ENCODE measurements at places on chromosomes 7 and 10.

GRCh38 chr7:101186194-101186593, 6.1 kb upstream of the NAT16 start:
- no peak for DNase-seq

DNA sequence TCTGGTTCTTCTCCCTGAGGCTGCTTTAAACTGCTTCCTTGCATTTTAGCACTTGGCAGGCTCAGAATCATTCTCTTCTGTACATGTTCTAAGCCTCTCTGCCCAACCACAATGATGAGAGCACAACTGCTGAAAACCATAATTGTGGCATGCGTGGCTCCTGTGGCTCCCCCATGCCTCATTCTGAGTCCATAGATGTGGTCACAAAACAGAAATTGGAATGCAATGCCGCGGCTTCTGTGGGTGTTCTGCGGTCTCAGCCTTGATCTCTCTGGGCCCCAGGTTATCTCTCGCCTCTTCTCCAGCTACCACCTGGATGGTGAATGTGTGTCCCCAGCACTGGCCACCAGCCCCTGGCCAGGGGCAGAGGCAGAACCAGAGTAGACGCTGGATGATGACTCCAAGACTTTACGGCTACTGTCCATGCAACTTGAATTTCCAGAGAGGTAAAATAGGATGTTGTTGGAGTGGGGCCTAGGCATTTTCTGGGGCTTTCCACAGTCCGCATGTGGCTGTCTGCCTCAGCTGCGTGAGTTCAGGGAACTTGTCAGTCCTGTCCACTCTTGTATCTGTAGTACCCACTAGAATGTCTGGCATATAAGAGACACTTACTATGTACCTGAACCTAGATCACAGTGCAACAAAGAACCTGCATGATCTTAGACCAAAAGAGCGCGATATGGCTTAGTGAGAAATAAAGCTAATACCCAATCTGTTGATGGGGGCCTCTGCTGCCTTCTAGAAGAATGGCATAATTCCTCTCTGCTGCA, 52.4 kb upstream of the ADRB1 start:
- DNase-seq = peak; percentile 35

GRCh38 chr10:17053061-17053460, 76.5 kb downstream of the CUBN start:
- no peak for DNase-seq

DNA sequence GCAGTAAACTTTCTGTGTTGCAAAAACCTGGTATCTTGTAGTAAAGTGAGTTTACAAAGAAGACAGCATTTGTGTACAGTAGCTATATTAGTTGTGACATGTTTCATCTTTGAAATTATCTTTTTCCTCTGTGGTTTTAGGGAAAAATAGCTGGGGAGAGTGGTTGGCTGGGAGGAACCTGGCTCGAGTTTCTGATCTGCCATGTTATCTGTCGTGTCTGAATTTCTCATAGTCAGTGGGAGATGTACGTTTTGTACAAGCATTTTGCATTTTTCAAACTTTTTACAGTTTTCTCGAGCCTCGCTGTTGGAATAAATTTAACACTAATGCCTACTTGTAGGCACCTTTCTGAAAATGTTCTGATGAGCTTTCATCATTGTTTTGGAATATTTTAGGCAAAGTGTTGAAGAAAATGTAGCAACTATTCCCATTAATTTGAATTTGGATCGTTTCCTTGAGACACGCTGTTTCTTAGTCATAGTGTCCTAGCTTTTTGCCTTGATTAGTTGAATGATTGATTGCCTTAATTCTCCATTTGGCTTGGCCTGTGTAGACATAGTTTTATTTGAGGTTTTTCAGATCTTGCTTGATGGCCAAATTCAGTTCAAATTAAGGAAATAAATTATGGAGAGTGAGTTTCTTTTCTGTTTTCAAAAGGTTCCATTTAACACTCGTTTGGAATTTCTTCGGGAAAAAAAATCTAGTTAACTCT, 65.1 kb downstream of the CAMK1D start:
- DNase-seq = peak; percentile 74

DNA sequence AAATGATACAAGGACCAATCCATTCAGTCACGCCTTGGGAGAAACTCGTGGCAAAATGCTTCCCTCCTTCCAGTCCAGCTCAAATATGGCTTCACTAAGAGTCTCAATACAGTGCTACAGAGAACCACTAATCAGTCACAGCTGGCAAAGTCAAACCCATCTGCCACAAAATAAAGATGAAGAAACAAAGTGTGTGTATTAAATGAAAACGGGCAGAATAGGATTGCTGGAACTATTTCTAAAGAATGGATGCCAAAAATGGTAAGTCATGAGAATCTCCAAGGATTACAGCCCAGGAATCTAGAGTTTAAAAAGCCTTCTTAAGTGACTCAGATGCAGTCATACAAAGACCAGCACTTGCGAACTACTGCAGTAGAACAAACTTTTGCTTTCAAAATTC, 61.9 kb downstream of the CACUL1 start:
- DNase-seq = peak; percentile 95

DNA sequence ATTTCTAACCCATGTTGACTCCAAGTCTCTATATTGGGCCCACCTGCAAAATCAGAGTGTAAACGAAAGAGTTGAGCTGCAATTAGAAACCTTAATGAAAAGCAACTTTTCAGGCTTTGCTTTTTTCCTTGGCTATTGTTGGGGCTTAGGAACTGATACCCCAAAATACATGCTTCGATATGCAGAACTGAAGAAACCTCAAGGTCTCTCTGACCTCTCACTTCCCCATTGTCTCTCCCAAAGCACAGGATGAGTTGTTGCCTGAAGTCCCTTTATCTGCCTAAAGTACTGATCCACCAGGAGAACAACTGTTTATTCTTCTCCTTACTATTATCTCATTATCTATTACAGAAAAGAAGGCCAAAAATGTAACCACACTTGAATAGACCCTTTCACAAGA, 666.0 kb upstream of the LRRTM3 start:
- DNase-seq = no peak

DNA sequence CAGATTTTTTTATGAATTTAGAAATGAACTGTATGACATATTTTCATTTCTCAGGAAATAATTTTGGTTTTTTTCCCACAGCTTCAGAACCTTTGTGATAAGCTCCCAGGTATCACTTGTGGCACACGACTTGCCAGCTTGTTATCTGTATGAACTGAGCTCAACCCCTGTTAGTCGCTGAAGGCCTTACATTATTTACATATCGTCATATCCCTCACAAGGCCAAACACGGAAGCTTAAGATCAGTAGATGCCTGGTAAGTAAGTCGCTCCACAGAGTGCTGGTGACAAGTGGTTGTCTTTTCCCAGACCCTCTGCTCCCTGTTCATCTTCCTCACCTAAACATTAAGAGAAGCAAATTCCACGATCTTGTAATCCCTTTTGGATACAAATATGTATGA, 55.2 kb downstream of the RAPGEF5 start:
- DNase-seq = no peak

GRCh38 chr10:114442091-114442630, 37.9 kb upstream of the AFAP1L2 start:
- DNase-seq = no peak

GRCh38 chr7:1033546-1034145, 10.7 kb upstream of the GPR146 start:
- no peak for DNase-seq

- no peak for DNase-seq
These were observed 5.0 kb downstream of the NPC1L1 start for GRCh38 chr7:44536090-44536489.

Measured in fibroblast of skin of abdomen (primary cell).